ENCODE measurements at places on chromosomes 5 and 9.

- DNase-seq, result no peak
Observed at GRCh38 chr9:125239631-125240597, 1.2 kb downstream of the HSPA5 start.

GRCh38 chr5:138702166-138703077, 50.8 kb upstream of the CTNNA1 start:
- DNase-seq, result no peak

DNA sequence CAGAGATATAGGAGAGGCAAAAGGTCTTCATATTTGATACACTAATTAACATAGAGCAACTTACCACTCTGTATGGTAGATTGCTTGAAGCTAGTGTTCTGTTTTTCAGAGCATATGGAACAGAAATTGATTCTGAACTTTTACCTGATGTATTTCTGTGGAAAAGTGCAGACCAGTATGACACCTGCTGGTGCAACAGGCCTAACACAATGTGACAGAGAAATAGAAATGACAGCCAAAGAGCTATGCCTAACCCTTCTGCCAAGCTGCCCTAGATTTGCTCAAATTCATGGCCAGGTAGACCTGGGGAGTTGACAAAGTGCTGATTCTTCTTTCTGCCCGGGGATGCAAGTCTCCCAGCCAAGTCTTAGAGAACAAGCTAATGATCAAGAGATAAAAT, 65.4 kb upstream of the RNF180 start:
- DNase-seq, result no peak

GRCh38 chr5:98627121-98627520, 146.3 kb upstream of the RGMB start:
- DNase-seq, result no peak

- DNase-seq, result no peak
Observed at GRCh38 chr9:7169717-7170389, 412.1 kb downstream of the KDM4C start.

DNA sequence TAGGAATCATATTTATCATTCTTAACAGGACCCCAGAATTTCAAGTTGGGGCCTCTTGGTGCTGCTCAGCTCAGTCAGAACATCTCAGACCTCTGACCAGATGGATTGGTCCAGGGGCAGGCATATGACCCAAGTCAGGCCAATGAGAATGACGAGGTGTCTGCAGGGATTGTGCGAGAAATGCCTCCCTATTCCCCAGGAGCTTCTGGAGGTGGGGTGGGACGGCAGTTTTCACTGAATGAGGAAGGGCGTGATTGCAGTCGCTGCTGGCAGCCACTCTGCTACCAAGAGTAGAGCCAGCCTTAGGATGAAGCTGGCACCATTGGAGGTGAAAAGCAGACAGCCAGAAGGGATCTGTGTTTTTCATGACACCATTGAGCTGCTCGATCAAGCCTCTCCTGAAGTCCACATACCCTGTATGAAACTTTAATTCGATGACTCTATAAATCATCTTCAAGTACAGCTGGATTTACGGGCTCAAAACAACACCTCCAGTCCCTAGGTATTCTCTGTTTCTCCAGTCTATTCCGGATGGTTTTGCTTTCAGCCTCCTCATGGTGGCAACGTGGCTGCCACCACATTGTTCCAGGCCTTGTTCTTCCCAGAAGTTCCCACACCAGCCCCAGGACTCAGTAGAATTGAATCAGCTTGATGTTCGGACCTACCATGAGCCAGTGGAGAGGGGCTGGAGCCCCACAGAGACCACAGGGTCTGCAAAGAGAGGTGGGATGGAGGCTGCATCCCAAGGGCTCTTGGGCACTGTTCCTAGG, 70.2 kb upstream of the ADAMTS2 start:
- DNase-seq, result no peak

DNA sequence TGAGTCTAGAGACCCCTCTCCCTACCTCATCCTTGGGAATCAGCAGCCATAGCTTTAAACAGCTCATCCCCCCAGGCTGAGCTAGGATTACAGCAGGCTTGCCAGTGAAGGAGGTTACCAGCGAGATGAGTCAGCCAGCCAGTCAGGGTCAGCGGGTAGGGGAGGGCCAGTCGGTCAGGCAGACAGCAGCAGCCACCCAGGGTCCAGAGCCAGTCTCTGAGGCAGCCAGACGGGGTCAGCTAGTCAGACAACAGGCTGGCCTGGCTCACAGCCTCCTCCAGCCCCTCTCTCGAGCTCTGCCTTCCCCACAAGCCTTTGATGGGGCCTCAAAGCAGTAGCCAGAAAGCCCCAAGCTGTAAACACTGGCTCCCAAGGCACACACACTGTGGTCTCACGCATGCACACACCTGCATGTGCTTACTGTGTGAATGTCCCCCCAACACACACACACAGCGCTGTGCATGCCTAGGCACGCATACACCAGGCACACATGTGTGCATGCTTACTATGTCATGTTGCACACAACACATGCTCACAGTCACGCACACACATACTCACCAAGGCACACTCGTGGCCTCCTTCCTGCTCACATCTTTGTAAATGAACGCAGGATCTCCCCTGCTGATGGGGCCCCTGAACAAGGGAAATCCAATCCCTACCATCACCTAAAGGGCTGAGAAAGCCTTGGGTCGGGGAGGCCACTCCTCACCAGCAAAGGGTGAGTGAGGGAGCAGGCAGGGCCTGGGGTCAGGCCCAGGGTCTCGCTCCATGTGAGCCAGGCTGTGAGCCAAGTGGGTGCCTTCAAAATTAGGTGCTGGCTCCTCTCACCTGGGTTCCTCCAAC, 28.2 kb upstream of the CPLX2 start:
- no peak for DNase-seq
